ENCODE measurements at places on chromosomes 13 and 19. TPM values are rescaled to one million over a fixed set of nuclear protein-coding genes. Genes with fewer than 3 reads are reported as not detected.

MIA gene
- not detected for total RNA-seq

GRCh38 chr19:52670046-52670445, 31.9 kb upstream of the ZNF83 start:
- peaks cover 36% of the 10 kb centered on the region for H3K36me3 ChIP-seq
- no peak overlapping the region for H3K27ac ChIP-seq
- no peak overlapping the region for H3K4me3 ChIP-seq
- peaks cover 17% of the 10 kb centered on the region for H3K4me1 ChIP-seq

- no peaks in the 10 kb centered on the region for H3K36me3 ChIP-seq
- peaks cover 5% of the 10 kb centered on the region for H3K27me3 ChIP-seq
- no peak overlapping the region for H3K27ac ChIP-seq
- peak; percentile 12 for DNase-seq
These were observed 42.7 kb downstream of the ADPRHL1 start for GRCh38 chr13:113410472-113411201.

ZNF345 gene
- total RNA-seq: 5.1 TPM

- H3K27me3 ChIP-seq: no peaks in the 10 kb centered on the region
- no peaks in the 10 kb centered on the region for H3K4me1 ChIP-seq
- no peak overlapping the region for H3K27ac ChIP-seq
- no peaks in the 10 kb centered on the region for H3K36me3 ChIP-seq
These were observed 621.2 kb upstream of the SPRY2 start for GRCh38 chr13:80962173-80962572.

DNA sequence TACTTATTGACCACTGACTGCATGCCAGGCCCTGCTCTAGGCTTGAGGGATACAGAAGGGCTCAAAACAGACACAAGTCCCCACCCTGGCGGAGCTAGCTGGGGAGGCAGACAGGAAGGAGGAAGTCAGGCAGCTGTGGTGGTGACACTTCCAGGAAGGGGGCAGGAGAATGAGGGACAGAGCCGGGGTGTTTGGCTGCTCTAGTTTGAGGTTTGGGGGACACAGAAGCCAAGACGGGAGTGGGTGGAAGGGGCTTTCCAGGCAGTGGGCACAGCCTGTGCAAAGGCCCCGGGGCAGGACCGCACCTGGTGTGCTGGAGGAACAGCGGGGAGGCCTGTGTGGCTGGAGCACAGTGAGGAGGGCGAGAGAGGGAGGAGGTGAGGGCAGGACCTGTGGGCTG, 4.0 kb downstream of the MRPL54 start:
- H3K4me1 ChIP-seq: peaks cover 19% of the 10 kb centered on the region
- peak overlapping the region; percentile 70 for H3K27ac ChIP-seq
- no peaks in the 10 kb centered on the region for H3K27me3 ChIP-seq
- H3K4me3 ChIP-seq: no peak overlapping the region
- peaks cover 12% of the 10 kb centered on the region for H3K36me3 ChIP-seq

Measured in activated CD8-positive, alpha-beta T cell treated with anti-CD3 and anti-CD28 coated beads for 36 hours (primary cell).